Stimulated activated CD8-positive, alpha-beta memory T cell treated with anti-CD3 and anti-CD28 coated beads, Interleukin-7, amount 100 ng/mL, for 1 hour (primary cell): ENCODE measurements at places on chromosomes 3 and 15.

DNA sequence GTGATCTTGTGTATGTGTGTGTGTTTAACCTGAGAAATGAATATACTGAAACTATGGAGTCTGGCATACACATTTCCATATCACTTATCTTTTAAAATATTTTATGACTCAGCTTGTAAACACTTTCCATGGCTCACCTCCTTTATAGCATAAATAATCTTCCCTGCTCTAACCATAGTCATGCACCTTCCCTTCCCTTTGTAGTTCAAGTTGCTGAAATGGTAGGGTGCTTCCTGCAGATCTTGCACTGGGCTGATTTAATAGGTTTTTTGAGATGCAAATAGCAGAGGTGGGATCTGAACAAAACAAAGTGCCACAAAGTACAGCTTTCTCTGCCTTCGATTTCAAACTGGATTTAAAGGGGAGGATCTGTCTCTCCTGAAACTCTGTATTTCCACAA lies 712.7 kb upstream of the LMCD1 start:
- no peak for DNase-seq

GRCh38 chr3:124878561-124879336 lies 8.4 kb downstream of the ITGB5 start:
- DNase-seq: no peak

DNA sequence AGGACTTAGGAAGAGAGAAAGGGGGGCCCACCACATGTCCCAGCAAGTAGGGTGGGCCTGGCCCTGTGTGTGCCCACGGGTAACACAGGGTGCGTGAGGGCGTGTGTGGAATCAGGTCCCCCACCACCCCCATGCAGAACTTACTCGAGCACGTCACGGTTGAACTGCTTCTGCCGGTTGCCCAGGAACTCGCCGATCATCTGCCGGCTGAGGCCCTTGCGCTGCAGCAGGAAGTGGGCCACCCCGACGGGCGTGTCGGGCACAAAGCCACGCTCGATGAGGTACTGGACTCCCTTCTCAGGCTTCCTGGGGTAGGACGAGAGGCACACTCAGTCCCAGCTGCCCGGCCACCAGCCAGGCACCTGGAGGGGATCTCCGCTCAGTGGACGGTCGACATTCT lies 83.1 kb upstream of the RPL32 start:
- no peak for DNase-seq

DNA sequence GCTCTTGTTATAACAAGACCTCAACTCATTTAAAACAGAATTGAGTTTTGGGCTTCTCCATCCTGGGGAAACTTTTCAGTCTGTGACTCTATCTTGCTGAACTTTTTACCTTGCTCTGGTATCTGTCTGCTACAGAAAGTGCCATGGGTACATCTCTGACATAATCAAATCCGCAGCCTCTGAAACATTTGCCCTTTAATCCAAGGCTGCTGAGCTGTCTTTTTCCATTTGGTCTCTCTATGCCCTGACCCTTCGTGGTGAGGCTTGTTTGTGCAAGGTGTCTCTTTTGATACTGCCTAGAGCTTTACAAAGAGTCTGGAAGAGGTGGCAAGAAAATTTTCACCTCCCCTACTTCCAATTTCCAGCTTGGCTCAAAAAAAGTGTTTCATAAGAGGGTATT lies 11.3 kb downstream of the TMEM108 start:
- no peak for DNase-seq

DNA sequence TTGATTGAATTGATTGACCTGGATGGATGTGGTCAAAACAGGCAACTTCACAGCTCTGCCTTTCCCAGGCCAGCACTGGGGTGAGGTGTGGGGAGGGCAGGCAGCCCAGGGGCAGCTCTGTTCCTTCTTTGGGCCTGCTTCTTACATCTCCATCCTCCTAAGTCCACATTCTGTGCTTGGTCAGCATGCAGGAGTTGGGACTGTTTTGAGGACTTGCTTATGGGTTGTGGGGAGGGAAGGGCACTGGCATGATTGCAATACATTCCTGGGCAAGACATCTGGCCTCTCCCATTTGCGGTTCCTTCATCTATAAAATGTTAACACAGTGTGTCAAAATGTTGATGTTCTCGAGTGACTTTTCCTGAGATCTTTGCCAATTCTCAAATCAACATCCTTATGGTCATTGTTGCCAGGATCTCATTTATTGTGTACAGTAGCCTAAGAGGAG lies 84.1 kb downstream of the ST6GAL1 start:
- no peak for DNase-seq

DNA sequence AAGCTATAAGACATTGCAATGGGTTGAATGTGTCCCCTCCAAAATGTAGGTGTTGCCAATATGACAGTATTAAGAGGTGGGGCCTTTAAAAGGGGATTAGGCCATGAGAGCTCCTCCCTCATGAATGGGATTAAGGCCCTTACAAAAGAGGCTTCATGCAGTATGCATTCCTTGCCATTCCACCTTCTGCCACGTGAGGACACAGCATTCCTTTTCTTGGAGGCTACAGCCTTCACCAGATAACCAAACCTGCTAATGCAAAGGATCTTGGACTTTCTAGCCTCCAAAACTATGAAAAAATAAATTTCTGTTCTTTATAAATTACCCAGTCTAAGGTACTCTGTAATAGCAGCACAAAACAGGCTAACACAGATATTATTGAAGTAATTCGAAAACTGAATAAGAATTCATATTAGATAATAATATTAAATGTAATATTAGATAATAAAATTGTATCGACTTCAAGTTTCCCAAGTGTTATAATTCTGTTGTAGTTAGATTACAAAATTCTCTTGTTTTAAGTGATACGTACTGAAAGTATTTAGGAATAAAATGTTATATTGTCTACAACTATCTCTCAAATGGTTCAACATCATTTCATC lies 29.4 kb upstream of the ATP8B4 start:
- DNase-seq: no peak

DNA sequence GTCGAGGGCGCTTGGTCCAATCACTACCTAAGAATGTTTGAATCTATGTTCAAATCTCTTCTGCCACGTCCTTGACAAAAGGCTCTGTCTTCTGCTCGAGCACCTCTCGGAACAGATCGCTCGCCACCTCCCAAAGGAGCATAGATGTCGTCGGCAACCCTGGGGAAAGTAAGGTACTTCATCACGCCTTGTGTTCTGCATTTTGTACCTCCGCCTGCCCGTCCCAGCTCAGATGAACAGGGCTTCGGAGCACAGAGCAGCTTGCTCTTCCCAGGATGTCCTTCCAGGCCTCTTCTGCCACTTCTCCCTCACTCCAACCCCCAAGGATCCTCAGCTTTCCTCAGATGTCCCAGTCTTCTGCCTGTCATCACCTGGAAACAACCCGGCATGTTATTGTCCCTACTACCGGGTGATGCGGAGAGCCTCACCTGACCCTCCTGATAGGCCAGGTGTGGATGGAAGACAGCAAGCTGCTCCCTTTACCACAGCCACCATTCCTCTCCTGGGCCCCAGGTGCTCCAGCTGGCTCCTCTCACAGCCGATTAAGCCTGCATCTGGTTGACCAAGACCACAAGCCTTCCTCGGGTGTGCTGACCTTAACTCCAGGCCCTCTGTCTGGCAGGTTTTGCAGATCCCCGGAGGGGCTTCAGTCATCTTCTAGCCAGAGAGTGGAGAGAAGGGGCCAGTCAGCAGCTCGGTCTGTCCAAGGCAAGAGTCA lies 270.5 kb downstream of the FAM43A start:
- no peak for DNase-seq

- no peak for DNase-seq
Observed at GRCh38 chr3:195838714-195839113, 27.0 kb upstream of the MUC4 start.
